ENCODE measurements at places on chromosomes 7 and 10.
A peak's percentile ranks its signal among the peaks of the same experiment; 100 is the strongest.

GRCh38 chr10:60098677-60099601 is 192.6 kb upstream of the CCDC6 start:
- peak; percentile 13 for DNase-seq

DNA sequence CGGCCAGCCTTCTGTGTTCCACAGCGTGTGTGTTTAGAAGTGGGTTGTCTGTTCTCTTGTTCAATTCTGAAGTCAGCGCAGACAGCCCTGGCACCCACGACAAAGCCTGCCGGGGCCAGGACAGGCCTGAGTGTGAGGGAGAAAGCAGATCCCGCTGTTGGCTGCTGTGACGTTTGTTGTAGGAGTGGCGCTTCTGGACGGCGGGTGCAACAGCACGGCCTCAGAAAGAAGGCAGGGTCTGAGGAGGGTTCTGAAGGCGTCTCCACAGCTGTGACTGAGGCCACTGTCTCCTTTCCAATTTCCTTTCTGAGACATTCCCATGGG is 76.2 kb downstream of the VIPR2 start:
- DNase-seq = no peak

GRCh38 chr10:89144836-89145235 is 62.3 kb downstream of the CH25H start:
- no peak for DNase-seq

GRCh38 chr10:79044036-79044632 is 24.6 kb upstream of the ZMIZ1 start:
- DNase-seq = no peak

GRCh38 chr7:156610601-156611000 is 30.0 kb upstream of the RNF32 start:
- DNase-seq = no peak

GRCh38 chr10:110834629-110835301 is 37.0 kb upstream of the PDCD4 start:
- DNase-seq = peak; percentile 85

DNA sequence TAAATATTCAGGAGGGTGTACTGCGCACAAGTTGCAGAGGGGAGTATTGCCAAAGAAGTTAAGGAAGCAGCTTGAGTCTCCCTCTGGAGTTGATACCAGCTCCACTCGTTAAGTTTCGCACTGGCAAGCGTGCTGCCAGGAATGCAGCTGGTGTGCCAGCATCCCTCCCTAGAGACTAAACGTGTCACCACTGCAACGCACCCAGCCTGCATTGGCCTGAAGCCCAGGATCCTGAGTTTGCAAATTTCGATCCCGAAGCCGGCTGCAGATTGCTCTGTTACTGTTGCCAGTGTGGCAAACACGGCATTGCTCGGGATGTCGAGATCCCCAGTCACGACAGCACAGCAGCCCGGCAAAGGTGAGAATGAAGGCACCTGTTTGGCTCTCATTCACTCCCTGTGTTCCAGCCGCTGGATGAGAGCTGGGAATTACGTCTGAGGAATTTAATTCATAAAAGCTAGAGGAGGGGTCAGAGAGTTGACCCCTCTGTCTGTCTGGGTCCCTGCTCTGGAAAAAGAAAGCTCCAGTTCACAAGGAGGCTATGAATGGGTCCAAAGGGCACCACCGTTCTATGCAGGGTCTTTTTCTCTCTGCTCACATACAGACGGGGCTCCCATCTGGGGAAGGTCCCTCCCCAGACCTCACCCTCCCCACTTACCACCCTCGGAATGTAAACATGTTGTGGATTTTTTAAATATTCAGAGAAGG is 61.0 kb downstream of the NRP1 start:
- DNase-seq = peak; percentile 95

DNA sequence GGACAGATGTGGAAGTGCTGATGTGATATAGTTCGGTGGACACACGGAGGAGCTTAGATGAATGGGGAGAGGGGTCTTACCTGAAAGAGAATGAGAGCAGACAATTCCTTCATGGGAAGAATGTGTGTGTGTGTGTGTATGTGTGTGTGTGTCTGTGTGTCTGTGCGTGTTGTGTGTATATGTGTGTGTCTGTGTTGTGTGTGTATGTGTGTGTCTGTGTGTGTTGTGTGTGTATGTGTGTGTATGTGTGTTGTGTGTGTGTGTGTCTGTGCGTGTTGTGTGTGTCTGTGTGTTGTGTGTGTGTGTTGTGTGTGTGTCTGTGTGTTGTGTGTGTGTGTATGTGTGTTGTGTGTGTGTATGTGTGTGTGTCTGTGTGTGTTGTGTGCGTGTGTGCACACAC is 104.2 kb downstream of the FAM204A start:
- DNase-seq = no peak

DNA sequence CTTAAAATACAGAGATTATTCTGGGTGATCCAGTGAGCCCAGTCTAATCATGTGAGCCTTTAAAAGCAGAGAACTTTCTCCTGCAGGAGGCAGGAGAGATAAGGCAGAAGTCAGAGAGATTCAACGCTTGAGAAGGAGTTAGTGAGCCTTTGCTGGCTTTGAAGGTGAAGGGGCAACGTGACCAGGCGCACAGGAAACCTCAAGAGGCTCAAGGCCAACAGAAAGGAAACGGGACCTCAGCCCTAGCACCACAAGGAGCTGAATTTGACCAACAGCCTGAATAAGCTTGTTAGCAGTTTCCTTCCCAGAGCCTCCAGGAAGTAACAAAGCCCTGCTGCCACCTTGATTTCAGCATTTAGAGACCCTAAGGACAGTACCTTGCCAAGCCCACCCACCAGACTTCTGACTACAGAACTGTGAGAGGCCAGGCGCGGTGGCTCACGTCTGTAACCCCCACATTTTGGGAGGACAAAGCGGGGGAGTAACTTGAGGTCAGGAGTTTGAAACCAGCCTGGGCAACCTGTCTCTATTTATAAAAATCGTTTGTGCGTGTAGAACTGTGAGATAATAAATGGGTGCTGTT is 87.3 kb upstream of the KAT6B start:
- no peak for DNase-seq

DNA sequence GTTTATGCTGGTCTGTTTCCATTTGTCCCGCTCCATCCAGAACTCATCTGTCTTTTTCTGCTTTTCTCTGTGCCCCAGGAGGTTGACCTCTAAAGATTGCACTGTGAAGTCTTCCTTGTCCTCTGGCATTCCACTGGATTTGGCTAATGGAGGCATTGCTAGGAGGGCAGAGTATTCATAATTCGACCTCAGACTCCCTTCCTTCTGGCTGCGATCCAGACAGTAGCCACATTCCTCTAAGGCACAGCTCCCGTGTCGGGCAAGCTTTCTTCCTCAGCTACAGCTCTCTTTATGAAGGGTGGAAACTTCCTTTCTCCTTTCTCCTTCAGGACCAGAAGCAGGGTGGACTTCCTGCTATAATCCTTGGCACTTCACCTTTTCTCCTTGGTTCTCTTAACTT is 175.9 kb downstream of the BAMBI start:
- DNase-seq = no peak

GRCh38 chr10:49738616-49739360 is 23.3 kb downstream of the OGDHL start:
- no peak for DNase-seq

DNA sequence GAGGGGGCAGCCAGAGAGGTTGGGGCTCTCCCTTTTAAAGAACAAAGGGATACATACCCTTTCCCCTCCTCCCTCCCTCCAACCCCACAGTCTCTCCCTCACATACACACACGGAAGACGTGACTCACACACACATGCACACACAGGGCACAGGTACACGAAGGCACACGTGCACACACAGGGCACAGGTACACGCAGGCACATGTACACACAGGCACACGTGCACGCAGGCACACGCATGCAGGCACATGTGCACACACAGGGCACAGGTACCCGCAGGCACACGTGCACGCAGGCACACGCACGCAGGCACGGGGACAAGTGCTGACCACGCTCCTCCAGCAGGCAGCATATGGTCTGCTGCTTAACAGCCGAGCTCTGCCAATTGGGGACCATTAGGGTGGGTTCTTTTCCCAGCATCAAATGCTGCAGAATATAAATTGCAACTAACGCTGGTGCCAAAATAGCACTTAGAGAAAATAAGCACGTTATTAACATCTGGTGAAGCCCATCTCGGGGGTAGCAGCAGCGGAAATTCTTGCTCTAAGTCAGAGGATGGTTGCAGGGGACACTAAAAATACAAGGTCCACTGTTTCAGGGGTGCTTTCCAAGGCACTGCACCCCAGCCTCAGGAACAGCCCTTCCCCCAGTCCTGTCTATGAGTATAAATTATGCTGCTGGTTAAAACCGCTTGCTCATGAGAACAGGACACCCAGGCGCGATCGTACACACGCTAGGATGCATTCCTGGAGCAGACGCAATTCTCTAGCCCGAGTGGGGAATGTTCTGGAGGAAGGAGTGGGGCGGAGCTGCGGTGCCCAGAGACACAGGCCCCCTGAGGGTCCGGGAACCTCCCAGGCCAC is 55.2 kb upstream of the TNRC18 start:
- DNase-seq = peak; percentile 96

DNA sequence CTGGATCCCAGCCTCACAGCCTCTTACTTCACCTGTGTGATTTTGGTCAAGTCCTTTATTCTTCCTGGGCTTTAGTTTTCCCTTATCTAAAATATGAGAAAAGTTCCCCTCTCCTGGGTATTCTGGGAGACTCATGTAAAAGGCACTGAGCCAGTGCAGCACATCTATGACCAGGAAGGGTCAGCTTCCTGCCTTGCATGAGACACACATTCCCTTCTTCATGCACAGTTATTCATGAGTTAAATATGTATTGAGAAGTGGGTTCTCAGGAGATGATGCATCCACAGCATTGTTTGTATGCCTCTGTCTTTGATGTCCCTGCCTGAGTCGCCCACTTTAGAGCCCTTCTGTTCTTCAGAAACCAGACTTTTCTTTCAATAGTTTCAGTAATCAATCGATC is 33.3 kb downstream of the EGFR start:
- DNase-seq = no peak

GRCh38 chr7:154879629-154880028 is 123.3 kb downstream of the PAXIP1 start:
- DNase-seq = no peak

DNA sequence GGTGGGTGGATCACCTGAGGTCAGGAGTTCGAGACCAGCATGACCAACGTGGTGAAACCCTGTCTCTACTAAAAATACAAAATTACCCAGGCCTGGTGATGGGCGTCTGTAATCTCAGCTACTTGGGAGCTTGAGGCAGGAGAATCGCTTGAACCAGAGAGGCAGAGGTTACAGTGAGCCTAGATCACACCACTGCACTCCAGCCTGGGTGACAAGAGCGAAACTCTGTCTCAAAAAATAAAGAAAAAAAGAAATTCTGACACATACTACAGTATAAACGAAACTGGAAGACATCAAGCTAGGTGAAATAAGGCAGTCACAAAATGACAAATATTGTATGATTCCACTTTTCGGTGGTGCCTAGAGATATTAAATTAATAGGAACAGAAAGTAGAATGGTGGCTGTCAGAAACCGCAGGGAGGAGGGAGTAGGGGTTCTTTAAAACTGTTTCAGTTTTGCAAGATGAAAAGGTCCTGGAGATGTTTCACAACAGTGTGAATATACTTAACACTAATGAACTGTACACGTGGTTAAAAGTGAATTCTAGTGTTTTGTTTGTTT is 23.2 kb downstream of the PILRA start:
- DNase-seq = no peak

DNA sequence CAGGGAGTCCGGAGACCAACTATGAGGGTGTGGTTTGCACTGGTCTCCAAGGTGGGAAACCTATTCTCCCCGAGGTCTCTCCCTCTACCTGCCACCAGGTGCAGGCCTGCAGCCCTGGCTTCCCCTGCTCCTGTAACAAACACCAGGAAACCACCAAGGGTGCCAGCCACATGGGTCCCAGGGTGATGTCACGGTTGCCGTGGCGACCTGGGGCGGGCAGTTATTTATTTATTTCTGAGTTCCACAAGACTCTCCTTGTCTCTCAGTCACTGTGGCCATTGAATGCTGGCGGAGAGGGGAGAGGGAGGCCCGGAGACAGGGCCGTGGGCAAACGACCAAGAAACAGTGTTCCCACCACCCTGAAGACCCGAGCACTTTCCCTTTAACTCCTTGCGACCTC is 27.0 kb downstream of the MMD2 start:
- DNase-seq = no peak

GRCh38 chr10:129965959-129966358 is 1.9 kb upstream of the EBF3 start:
- DNase-seq = no peak

DNA sequence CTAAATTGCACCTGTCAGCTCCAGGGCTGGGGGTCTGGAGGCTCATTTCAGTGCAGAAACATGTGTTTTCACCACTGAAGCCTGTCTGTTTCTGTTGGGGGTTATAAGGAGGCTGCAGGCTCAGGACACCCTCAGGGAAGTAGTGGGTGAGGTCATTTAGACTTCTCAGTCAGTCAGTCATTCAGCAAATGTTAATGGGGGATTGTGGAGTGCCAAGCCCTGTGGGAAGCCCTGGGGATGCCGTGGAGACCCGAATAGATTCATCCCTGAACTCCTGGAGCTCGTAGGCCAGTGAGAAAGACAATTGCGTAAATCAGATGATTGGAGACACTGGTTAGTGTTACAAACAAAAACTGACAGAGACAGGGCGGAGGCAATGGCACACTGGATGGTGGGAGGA is 19.2 kb downstream of the LHPP start:
- no peak for DNase-seq

DNA sequence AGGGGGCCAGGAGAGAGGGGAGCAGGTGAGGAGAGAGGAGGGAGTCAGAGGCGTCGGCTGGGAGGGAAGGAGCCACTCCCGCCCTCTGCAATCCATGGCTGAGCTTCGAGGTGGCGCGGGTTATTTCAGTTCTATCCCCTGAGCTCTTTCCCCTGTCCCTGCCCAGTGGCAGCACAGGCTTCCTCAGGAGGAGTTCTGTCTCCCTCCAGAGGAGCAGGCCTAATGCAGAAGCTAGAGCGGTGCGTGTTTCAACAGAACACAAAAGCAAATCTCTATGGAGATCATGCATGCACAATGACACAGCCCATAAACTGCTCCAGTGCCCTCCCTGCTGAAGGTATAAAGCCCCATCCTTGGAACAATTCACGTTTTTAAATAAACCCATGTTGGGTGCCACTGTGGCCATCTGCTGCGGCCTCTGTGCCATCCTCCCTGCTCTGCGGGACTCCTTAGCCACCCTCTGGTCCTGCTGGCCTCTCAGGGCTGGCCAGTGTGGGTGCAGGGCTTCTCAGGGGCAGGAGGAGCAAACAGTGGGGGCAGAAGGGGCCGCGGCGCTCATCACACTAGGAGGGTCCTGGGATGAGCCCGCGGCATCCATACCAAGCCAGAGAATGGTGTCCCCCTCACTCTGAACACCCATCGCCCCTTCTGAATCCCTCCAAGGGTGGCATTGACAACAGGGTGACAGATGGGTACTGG is 192.6 kb upstream of the LYZL2 start:
- no peak for DNase-seq

Measured in NCI-H1694 (cell line).